ENCODE measurements at places on chromosomes 11 and 22. TPM values are rescaled to one million over a fixed set of nuclear protein-coding genes. Genes with fewer than 3 reads are reported as not detected.

DNA sequence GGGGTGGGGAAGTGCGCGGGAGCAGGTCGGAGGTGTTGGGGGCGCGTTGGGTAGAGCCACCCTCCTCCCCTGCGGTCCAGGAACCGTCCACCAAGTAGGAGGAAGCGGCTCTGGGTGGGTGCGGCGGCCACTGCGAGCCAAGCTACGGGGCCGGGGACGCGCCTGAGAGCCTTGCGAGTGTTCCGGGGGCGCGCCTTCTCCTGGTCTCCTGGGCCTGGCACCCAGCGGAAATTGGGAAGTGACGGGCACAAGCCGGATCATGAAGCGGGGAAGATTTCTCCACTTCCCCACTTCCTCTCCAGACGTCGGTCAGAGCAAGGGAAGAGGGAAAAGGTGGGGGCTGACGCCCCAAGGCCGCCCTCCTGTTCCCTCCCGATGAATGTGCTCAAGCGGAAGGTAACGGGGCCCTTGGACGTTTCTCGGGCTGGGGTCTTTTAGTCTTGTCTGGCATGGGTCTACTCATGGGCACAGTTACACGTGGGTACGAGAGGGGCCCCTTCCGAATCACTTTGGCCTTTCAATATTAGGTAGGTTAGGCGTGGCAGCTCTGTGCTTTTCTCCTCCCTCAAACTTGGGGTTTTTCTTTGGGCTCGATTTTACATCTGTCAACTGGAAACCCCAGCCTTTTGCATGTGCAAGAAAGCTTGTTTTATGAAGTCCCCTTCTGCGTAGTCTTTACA lies 865 bp downstream of the RBM14 start:
- no peak for DNase-seq

DNA sequence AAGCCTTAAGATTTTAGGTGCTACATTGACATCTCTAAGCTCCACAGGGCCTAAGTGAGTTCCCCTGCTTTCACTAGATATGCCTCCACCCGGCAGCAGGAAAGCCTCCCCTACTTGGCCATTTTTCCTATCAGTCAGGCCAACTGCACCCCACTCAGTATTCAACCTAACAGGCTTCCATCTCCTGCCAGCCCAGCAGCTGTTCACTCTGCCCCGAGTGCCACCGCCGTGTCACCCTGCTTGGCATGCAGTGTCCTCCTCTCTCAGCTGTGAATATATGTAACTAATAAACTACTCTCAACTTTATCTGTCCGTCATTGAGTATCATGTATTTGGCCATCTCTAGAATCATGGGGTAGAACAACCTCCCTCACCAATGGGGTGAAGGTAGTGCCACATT lies 9.0 kb upstream of the OR6M1 start:
- DNase-seq = no peak

- DNase-seq = no peak
Observed at GRCh38 chr22:31344578-31345330, 1.4 kb downstream of the PATZ1 start.

APOL5 gene
- total RNA-seq = not detected

DNA sequence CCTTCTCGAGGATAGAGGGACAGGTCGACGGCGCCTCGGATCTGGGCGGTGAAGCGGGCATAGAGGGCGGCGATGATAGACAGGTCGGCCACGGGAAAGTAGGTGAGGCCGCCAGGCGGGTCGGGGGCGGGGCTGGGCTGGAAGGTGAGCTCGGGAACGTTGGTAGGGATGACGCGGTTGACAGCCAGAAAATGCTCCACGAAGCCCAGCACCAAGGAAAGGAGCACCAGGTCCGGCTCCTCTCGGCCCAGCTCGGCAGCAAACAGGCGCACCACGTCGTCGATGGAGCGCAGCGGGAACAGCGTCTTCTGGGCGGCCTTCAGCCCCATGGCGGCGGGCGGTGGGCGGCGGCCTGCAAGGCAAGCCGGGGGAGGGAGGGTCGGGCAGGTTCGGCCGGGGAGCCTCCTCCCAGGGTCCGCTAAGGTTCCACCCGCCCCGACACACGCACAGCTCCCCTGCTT lies 540 bp downstream of the MEN1 start:
- peak; percentile 17 for DNase-seq

CCDC87 gene
- 0.43 TPM for total RNA-seq

- no peak for DNase-seq
Observed at GRCh38 chr22:34976474-34976873, 89.5 kb upstream of the ISX start.

RFPL1 gene
- not detected for total RNA-seq

HIPK3 gene
- total RNA-seq = 55.0 TPM

XPNPEP3 gene
- 18.2 TPM for total RNA-seq
